Dorsolateral prefrontal cortex (tissue), 122 donors: ENCODE measurements at places on chromosomes 12 and 14.

DNA sequence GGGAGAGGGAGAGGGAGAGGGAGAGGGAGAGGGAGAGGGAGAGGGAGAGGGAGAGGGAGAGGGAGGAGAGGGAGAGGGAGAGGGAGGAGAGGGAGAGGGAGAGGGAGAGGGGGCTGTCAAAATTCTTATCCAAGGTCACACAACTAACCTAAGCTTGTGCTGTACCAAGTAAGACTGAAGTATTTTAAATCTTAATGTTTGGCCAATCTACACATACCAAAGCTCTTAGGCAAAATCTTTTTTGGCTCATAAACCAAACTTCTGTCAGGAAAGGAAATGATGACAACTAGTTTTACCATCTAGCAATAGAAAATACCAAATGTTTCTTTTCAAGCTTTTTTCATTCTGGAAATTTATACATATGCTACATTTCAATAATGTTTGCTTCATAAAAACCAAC is 33.8 kb downstream of the CCDC38 start:
- no peak for DNase-seq

DNA sequence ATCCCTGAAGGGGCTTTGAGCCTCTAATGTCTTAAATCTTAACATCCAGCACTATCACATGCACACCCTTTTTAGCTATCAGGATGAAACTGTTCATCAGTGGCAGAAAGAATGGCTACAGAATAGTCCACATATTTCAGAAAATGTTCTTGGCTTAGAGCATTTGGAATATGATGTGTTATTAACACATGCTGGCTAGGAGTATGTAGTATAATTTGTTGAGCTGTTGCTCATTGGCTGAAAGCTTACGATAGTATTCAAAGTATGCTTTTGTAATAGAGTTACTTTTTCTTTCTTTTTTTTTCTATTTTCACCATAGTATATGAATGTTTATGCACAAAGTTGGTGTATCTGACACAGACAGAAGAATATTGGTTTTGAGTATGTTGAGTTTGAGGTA is 55.1 kb downstream of the MNAT1 start:
- no peak for DNase-seq

GRCh38 chr12:15411842-15412241 is 89.5 kb downstream of the PTPRO start:
- no peak for DNase-seq

- DNase-seq = no peak
Measured at GRCh38 chr12:49305762-49306510, 11.0 kb downstream of the PRPH start.

DNA sequence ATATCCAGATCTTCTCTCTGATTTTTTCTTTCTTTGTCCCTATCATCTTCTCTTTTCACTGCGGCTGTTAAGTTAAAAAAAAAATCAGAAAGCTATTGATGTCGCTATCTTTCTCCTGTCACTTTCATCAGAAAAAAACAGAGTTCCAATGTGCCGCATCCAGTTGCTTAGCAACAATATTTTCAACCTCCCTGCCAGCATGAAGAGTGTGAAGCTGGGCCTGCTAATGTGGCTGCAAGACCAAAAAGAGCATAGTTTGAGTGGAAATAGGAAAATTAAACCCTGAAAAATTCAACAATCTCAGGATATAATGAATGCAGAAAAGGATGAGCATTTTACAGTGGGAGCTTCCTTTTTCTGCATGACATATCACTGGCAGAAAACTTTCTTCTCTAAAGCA is 1025.4 kb upstream of the LRFN5 start:
- DNase-seq = no peak

DNA sequence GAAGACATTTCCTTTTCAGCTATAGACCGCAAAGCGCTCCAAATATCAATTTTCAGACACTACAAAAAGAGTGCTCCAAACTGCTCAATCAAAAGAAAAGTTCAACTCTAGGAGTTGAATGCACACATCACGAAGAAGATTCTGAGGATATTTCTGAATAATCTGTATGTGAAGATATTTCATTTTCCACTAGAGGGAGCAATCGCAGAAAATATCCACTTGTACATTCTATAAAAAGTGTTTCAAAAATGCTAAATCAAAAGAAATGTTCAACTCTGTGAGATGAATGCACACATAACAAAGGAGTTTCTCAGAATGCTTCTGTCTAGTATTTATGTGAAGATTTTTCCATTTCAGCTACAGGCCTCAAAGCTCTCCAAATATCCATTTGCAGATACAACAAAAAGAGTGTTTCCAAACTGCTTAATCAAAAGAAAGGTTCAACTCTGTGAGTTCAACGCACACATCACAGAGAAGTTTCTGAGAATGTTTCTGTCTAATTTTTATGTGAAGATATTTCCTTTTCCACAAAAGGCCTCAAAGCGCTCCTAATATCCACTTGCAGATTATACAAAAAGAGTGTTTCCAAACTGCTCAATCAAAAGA is 643.8 kb upstream of the ALG10B start:
- DNase-seq = no peak

DNA sequence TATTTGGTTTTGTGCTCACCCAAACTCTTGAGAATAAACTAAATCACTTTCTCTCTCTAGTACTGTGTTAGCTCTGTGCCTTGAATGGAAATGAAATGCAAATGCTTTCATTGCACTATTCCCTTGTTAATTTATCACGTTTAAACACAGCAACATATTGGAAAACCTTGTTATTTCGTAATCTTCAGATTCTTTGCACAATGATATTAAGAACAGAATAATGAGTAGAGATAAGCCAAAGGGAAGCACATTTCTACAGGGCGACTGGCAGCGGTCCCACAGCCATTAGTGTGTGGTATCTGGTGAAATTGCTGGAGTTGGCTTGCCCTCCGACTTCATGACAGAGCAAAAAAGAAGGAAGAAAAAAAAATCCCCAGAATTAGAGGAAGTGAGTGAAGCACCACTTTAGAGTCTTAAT is 166.1 kb upstream of the E2F7 start:
- DNase-seq = no peak

DNA sequence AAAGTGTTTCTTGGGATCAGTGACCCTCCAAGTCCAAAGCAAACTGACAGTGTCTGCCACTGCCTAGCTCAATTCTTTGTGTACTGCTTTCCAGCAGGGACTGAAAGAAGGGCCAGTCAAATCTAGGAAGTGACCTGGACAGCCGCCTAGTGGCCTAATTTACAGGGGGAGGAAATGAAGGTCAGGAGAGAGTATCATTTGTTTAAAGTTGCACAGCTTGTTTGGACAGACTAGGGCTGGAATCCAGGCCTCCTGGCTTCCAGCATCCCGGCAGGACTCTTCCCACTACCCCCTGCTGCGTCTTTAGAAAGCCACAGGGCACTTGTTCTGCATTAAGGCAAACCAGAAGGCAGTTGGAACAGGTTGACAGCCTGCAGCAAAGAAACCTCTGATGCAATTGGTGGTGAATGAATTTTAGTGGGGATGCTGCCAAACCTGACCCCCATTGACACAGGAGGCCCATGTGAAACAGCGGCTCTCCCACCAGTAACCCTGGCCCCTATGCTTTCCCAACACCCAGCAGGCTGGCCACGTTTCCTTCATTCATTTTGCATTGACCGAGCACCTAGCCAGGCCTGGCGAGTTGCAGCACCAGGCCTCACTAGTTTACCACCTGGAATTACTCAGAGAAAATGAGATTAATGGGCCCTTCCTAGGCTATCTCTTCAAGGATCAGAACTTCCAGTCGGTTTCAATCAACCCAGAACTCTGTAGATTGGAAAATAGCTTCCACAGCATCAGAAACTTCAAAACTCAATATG is 28.2 kb downstream of the GALNT16 start:
- no peak for DNase-seq

DNA sequence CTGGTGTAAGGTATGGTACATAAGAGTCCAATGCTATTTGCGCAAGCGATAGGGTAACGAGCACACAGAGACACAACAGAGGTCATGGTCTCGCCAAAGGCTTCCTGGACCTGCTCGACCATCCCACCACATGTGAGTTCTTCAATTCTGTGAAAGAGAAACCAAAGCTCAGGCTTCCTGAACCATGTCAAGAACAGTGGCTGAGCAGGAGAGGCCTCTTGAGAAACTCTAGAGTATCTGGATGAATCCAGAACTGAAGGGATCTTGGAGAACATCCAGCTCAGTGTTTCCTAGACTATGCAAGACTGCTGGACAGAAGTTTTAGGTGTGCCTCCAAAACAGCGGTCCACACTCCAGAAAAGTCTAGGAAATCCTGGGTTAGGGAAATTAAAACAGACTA is 114.5 kb downstream of the TRAFD1 start:
- no peak for DNase-seq

- DNase-seq = no peak
Measured at GRCh38 chr14:54591461-54591860, 24.5 kb downstream of the SAMD4A start.

GRCh38 chr14:67360470-67361206 is 510 bp downstream of the EIF2S1 start:
- DNase-seq = no peak

DNA sequence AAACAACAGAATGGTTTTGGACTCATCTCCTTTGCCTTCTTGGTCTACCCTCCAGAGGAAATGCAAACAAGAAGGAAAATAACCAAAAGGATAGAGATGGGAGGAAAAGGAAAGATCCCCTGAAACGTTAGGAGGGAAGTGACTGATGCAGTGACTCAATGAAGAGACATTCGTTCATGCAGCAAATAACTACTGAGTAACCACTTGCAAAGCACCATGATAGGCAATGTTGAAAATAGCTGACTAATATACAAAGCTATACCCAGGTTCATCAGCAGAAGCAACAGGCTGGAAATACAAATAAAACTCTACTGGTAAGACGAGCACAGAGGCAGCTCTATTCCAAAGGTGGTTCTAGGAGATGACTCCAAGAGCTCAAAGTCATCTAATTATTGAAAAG is 41.8 kb downstream of the R3HDM2 start:
- no peak for DNase-seq

GRCh38 chr14:20002319-20002718 is 356 bp downstream of the OR4Q2 start:
- DNase-seq = no peak

GRCh38 chr14:105123064-105123665 is 45.4 kb downstream of the JAG2 start:
- no peak for DNase-seq

DNA sequence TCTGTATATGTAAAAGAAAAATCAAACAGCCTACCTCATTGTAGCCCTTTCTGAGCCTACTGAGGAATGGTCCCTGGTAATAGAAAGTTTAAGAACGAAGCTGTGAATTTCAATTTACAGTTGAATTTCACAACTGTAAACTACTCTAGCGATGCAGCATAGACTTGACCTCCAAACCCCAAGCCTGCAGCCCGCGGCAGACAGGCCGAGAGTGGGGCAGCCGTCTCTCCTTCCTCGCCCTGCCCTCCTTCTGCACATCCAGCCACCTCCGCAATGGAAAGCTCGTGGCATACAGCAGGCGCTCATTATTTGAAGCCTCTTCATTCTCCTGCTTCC is 15.3 kb downstream of the RNASE2 start:
- DNase-seq = no peak

DNA sequence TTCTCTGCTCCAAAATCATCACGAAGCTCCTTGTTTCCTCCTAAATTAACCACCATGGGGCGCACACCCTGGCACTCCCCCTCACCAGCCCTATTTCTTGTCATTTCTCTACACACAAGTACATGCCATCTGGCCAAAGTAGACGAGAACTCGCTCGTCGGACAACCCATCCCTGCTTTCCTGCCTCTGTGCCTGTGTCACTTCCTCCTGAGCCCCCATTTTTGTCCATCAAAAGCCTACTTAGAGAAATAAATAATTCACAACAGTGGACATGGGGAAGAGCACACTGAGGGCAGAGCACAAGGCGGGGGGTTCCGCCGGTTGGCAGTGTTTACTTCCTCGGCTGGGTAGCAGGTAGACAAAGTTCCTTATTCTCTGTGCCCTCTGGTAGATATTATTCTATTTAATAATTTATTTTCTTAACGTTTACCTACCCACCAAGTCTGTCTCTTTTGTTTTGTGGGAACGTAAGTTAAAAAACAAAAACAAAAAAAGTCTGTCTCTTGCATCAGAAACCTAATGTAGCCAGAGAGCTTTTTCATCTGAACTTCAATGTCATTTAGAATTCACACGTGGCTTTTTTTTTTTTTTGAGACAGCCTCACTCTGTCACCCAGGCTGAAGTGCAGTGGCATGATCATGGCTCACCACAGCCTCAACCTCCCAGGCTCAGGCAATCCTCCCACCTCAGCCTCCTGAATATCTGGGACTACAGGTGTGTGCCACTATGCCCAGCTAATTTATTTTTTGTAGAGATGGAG is 6.0 kb downstream of the VPS37B start:
- no peak for DNase-seq

GRCh38 chr12:104752016-104752415 is 206.1 kb downstream of the SLC41A2 start:
- no peak for DNase-seq

DNA sequence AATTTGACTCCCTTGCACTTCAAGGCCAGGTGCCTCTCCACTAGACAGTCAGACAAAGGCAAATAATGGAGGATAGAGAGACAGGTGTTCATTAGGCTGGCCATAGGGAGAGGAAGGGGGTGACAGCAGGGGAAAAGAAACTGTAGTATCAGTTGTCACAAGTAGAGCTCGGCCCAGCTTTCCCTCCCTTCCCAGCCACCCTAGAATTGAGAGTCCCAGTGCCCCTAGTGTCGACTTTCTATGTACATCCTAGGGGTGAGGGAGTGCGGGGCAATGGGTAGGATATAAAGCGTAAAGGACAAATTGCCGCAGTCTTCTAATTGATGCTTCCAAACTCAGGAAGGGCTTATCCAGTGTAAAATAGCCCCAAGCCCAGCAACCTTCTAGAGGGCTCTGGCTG is 39.0 kb downstream of the BAZ2A start:
- no peak for DNase-seq

GRCh38 chr12:70854881-70855568 is 65.5 kb downstream of the PTPRR start:
- no peak for DNase-seq

GRCh38 chr12:122860854-122861586 is 25.8 kb downstream of the HIP1R start:
- DNase-seq = no peak

- DNase-seq = no peak
Measured at GRCh38 chr12:19409376-19409775, 29.9 kb upstream of the AEBP2 start.

DNA sequence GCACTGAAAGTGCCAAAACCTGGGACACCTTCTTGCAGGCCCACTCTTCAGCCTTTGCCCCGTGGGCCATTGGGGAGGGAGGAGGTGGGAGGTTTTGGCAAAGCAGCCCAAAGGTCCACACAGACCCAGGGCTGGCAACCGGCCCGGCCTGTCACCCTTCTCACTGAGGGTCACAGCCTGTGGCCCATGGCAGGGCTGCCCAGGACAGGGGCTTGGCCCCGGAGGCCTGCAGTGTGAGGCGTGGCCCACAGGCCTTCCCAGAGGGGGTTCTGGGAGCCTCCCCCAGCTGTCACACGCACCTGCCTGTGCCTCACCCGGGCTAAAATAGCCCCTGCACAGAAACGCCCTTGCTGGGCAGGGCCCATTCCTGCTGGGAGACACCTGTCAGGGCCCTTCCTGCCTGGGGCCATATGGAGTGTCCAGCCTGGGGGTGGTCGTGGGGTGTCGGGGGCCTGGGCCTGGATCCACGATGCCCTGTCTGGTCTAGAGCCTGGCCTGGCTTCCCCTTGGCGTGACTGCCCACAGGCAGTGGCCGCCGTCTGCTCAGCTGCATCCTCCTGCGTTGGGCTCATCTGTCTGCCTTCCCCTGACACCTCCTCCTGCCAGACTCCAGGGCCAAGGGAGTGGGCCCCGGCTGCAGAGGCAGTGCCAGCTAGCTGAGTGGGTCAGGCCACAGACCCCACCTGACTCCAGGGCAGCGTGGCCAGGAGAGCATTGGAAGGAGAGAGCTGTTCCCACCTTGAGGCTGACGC is 19.2 kb downstream of the PACS2 start:
- DNase-seq = no peak
